H4 (cell line): ENCODE measurements at places on chromosomes 7 and 10.

DNA sequence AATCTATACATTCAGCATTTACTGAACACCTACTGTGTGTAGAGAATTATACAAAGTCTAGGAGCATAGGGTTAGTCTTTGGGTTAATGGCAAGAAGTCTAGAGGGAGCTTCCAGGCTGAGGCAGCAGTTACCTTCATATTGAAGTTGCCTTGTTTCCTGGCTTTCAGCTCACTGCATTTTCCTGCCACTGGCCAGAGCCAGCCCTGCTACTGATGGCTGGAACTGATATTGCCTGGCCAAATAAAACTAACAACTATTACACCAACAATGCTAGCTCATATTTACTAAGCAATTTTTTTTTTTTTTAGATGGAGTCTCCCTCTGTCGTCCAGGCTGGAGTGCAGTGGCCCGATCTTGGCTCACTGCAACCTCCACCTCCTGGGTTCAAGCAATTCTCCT lies 165.7 kb upstream of the ITGB1 start:
- DNase-seq: no peak

GRCh38 chr10:60732807-60733516 lies 45.3 kb upstream of the CDK1 start:
- no peak for DNase-seq

DNA sequence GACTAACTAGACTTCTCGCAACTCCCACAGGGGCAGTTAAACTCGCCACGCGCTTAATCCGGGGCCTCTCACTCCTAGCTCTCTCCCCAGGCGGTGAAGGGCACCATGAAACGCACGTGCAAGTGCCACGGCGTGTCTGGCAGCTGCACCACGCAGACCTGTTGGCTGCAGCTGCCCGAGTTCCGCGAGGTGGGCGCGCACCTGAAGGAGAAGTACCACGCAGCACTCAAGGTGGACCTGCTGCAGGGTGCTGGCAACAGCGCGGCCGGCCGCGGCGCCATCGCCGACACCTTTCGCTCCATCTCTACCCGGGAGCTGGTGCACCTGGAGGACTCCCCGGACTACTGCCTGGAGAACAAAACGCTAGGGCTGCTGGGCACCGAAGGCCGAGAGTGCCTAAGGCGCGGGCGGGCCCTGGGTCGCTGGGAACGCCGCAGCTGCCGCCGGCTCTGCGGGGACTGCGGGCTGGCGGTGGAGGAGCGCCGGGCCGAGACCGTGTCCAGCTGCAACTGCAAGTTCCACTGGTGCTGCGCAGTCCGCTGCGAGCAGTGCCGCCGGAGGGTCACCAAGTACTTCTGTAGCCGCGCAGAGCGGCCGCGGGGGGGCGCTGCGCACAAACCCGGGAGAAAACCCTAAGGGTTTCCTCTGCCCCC lies 19.5 kb downstream of the WNT8B start:
- peak; percentile 47 for DNase-seq

GRCh38 chr7:155813125-155813524 lies 862 bp upstream of the SHH start:
- DNase-seq: no peak

DNA sequence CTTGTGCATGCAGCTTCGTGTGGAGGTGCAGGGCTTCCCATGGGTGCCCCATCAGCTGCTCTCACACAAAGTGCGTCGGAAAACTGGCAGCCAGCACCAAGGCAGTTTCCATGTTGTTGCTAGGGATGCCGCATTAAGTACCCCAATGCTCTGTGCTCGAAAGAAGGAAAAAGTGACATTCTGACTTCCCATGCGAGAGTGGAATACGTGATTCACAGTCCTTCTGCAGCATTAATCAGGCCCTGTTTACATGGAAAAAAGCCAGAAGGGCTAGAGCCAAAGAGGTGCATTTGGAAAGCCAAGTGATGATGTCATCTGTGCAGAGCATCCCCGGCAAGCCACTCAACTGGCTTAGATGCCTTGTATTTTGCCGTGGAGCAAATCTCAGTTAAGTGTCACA lies 258.3 kb downstream of the GATA3 start:
- peak; percentile 73 for DNase-seq

- DNase-seq: no peak
These were observed 27.7 kb upstream of the NMT2 start for GRCh38 chr10:15196021-15196834.

GRCh38 chr7:86978808-86979506 lies 80.5 kb downstream of the ELAPOR2 start:
- no peak for DNase-seq
